ENCODE measurements at places on chromosomes 6 and 20.

DNA sequence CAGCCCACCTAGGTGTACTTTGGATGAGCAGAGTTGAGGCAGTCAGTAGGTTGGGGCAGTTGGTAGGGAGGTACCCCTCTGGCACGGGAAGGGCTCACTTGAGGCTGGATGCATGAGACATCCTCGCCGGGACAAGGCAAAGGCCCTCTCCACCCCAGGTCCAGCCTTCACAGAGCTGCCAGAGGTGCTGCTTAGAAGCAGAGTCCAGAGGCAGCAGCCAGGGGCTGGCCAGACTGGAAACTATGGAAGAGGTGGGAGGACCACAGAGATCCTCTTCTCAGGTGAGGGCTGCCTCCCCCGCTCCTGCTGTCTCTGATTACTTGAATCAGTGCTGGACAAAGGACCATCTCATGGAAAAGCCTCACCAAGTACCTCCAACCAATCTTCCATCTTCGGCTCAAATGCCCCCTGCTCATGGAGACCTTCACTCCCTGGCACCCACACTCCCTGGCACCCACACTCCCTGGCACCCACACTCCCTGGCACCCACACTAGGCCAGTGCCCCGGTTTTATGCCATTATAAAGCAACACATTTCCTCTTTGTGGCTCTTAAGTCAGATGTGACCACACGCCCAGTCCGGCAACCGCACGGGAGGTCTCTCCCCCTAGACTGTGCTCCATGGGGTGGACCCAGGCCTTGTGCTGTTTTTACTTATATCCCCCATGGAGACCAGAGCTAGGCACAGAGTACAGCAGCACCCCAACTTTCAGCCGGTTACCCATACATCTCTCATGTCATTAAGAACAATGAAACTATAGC is 100.1 kb downstream of the YTHDF1 start:
- peak; percentile 28 for DNase-seq

- DNase-seq: no peak
Observed at GRCh38 chr6:3650959-3651697, 100.4 kb downstream of the PXDC1 start.

- no peak for DNase-seq
Observed at GRCh38 chr6:111478064-111478476, 4.9 kb downstream of the REV3L start.

- DNase-seq: no peak
Observed at GRCh38 chr6:87623248-87623647, 33.3 kb downstream of the ORC3 start.

DNA sequence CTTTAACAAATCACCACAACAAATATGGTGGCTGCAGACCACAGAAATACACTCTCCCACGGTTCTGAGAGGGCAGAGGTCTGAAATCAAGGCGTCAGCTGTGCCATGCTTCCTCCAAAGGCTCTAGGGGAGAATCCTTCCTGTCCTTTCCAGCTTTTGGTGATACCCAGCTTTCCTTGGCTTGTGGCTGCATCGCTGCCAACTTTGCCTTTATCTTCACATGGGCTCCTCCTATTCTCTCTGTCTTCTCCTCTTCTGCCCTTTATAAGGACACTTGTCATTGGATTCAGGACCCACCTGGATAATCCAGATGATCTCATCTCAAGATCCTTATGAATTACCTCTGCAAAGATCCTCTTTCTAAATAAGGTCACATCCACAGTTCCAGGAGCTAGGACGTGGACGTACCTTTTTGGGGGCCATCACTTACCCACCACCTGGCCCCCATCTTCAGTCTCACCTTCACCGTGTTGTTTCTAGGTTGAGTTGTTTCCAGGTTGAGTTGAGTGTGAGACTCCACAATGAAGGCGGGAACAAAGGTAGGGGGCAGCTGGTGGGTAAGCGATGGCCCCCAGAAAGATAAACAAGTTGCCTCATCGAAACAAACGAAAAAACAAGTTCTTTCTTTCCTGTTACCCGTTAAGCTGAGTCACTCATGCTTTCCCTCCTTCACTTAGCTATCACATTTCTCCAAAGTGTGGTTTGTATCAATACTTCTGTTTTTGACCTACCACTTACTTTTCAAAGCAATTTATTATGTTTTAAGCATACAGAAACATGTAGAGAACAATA is 68.9 kb upstream of the SLC22A16 start:
- DNase-seq: no peak

- DNase-seq: peak; percentile 74
Observed at GRCh38 chr20:50110141-50111047, 2.6 kb downstream of the UBE2V1 start.

GRCh38 chr6:85004361-85004995 is 240.1 kb upstream of the TBX18 start:
- no peak for DNase-seq

GRCh38 chr6:44615621-44616020 is 228.1 kb downstream of the CDC5L start:
- DNase-seq: peak; percentile 6

DNA sequence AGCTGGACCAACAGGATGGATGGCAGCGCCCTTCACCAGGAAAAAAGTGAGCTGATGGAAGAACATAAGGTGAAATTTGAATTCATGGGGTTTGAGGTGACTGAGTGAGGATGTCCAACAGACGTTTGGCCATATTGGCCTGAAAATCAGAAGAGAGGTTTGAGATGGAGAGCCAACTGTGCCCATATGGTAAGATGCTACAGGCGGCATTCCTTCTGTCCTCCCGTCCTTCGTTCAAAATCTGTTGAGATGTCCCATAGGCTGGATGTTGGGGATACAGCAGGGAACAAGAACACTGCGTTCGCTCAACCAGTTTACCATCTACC is 468 bp upstream of the CMTR1 start:
- DNase-seq: no peak

DNA sequence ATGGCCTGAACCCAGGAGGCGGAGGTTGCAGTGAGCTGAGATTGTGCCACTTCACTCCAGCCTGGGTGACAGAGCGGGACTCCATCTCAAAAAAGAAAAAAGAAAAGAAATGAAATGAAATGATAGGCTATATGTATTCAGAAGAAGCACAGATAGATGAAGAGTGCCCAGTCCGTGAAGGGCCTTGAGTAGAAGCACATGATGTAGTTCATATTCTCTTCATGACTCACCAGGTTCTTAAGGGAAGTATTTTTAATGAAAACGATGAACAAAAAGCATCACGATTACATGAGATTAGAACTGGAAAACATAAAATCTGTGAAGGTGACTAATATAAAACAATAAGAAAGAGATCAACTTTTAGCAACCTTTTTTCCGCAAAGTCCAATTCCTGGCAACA is 29.8 kb downstream of the TPD52L1 start:
- no peak for DNase-seq

- DNase-seq: no peak
Observed at GRCh38 chr6:15131651-15132061, 114.2 kb upstream of the JARID2 start.

GRCh38 chr6:40889137-40889832 is 149.7 kb downstream of the UNC5CL start:
- no peak for DNase-seq
